Dorsolateral prefrontal cortex (tissue), 122 donors: ENCODE measurements at places on chromosomes 2 and 18.
A peak's percentile ranks its signal among the peaks of the same experiment; 100 is the strongest.

DNA sequence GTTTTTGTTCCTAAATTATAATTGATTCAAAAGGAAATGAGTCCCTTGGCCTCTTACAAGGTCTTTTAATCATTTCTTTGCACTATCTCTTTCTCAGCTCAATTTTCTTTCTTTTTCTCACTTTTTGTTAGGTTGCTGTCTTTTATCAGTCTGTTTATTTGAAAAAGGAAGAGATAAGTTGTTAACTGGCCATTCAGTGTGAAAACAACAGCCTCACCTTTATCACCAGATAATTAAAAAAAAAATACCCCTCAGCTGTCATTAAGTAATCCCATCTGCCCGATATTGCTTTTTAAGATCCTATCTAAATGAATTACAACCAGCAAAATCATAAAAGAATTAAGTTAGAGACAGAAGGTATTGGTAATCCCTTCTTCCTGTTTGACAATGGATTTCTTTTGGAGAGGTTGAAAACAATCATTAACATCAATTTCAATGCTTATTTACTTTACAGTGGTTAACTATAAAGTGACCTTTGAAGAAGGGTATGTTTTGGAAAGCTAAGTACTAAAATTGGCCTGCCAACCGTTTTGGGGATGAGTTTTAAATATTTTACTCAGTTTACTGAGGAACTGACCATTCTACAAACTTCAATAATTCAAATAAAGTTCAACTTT lies 104.9 kb downstream of the TGIF1 start:
- no peak for DNase-seq

GRCh38 chr2:127986548-127987079 lies 41.2 kb downstream of the SAP130 start:
- DNase-seq, result no peak

DNA sequence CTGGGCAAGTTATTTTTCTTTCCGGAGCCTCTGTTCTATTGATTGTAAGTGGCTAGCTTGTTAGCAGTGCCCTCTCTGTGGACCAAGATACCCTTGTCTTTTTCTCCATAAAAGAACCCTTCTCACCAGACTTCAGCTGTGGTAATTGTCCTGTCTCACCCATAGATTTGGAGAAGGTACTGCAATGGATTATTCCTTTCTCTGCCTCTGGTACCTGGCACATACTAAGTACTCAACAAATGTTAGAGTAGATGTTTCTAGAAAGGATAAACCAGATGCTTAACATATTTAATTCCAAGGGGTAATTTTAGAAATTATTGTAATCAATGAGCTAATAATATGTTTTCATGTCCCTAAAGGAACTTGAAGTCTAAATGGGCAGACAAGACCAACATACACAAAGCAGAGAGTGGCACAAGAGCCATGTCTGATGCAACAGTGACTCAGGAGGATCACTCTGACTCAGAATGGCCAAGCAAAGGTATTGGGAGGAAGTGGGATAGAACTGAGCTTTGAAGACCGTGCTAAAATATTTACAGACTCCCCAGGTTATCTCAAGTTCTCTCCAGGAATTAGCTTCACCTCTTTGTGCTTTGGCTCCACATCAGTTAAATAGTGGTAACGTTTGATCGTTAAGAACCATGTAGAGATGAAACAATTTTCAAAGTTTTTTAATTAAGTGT lies 129.7 kb upstream of the OSR1 start:
- no peak for DNase-seq

DNA sequence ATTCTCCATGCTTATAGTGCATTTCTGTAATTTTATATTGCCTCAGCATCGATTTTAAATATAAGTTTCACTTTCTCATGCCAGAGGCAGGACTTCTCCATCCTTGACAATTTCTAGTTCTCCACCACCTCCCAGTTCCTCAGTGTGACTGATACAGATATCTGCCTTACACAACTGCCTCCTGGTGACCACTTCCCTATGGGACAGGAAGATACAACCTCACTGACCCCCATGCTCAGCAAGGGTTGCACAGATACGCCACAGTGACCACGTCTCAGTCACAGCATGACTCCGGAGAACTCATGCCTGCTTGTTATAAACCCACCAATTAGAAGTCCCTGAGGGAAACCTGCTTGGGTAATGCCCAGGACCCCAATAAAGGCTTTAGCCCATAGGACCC lies 284.0 kb upstream of the MC4R start:
- no peak for DNase-seq

DNA sequence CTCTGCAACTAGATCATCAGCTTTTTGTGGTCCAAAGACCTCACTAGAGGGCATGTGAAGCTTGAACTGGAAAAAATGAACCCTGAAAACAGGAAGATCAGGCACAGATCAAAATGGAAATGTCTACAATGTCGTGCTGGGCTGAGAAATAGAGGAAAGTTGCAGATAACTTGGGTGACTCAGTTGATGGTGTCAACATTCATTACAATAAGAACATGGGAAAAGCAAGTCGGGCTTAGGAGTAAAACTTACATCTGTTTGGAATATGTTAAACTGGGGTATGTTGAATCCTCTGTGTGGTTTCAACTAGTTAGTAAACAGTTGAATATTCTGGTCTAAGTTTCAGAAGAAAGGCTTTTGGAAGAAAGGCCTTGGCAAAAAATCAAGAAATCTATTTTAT lies 940.4 kb downstream of the ERBB4 start:
- DNase-seq, result no peak

DNA sequence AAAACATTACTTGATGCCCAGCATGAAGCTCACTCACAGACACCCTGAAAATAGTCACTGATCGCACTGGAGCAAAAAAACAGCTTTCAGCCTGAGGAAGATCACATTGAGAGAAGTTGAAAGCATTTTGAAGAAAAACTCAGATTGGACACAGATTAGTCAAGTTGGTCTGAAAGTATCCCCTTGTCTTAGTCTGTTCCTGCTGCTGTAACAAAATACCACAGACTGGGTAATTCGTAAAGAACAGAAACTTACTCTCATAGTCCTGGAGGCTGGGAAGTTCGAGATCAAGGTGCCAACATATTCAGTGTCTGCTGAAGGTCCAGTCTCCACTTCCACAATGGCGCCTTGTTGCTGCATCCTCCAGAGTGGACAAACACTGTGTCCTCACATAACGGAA lies 14.2 kb upstream of the NDUFV2 start:
- DNase-seq, result no peak

DNA sequence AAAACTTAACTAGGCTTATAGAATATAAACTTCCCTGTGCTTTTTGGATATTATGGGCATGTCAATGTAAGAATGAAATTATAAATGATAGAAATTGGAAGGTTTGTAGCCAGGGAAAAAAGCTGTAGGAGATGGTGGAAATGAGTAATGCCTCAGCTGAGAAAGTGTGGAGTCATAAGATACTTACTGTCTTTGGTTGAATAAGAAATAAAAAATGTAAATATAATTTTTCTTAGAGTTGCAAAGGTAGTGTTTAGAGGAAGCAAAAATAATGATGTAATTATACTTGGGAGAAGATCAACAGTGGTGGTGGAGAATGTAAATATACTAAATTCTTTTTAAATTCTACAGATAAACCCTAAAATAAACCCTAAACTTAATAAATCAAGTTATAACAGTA lies 26.2 kb upstream of the RND3 start:
- no peak for DNase-seq

DNA sequence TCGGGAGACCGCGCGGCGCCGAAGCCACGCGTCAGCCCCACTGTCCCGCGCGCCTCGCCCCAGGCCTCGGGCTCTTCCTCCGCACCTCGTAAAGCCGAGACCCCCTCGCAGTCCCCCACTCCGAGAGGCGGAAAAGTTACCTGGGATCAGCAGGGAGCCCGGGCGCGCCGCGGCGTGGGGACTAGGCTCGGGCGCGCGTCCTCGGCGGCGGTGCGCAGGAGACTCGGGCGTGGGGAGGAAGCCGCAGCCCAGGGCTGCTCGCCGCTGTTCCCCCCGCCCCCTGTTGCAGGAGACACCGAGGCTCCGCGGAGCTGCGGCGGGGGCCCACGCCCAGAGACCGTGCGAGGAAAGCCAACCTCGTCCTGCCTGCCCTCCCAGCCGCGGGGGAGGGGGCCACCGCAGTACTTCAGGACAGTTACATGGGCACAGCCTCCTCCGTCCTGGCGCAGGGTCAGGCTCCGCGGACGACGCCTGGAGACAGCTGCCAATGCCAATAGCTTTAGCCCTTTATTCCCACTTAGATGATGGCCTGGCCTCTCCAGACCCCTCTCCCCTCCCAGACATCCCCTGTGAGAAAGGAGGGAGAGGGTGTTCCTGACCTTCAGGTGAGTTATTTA lies at the start of gene EPB41L3:
Gene EPB41L3 (minus strand): TSS at position 225 of the 617 bp plus-strand sequence. CDS start 54,814 bp downstream, outside the sequence.
- DNase-seq, result peak; percentile 36

- DNase-seq, result no peak
These were observed 305.5 kb downstream of the PTPRM start for GRCh38 chr18:7872569-7872968.

GRCh38 chr18:2340335-2340734 lies 231.0 kb downstream of the METTL4 start:
- DNase-seq, result no peak

GRCh38 chr18:50397023-50397422 lies 22.2 kb downstream of the SKA1 start:
- no peak for DNase-seq

DNA sequence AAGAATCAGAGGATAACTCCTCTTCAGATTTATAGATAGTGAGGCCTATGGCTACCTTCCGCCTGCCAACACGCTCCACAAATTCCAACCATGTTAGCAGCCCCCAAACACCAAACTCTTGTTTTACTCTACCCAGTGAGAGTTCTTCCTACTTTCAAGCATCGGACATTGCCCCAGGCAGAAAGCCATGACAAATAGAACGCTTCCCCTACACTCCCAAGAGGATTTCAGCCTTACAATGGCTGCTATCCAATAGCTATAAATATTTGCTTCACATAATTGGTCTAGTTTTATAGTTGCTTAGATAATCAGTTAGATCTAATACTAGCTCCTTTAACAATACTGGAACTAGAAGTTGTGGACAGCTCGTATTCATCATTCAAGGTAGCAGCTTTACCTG lies 503.4 kb upstream of the VRK2 start:
- no peak for DNase-seq

- DNase-seq, result no peak
These were observed 83.2 kb downstream of the BCL2 start for GRCh38 chr18:63236406-63236805.

- no peak for DNase-seq
These were observed 122.3 kb downstream of the HRH4 start for GRCh38 chr18:24582771-24583170.

GRCh38 chr2:204177977-204178522 lies 241.5 kb downstream of the ICOS start:
- DNase-seq, result no peak

DNA sequence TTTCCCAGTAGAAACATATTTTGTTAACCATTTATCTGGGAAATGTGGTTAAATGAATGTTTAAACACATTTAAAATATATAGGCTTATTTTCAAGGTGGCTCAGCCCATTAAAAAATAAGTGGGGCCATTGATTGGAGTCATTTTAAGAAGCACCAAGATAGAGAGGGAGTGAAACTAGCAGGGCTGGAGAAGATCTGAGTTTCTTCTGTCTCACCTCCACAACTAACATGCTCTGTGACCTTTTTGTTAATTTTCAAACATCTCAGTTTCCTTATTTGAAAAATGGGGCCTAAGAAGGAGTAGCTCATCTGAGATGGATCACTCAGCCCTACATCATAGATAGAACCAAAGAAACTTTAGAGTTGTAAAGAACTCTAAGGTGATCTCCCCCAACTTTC lies 254.8 kb downstream of the KCNS3 start:
- DNase-seq, result no peak

GRCh38 chr2:2845806-2846315 lies 514.8 kb upstream of the MYT1L start:
- no peak for DNase-seq

GRCh38 chr18:58516514-58517285 lies 112.2 kb downstream of the ALPK2 start:
- no peak for DNase-seq

- no peak for DNase-seq
These were observed 825.8 kb downstream of the DCC start for GRCh38 chr18:53165770-53166169.

- peak; percentile 37 for DNase-seq
These were observed 6.1 kb downstream of the SLC66A2 start for GRCh38 chr18:79945118-79946042.

DNA sequence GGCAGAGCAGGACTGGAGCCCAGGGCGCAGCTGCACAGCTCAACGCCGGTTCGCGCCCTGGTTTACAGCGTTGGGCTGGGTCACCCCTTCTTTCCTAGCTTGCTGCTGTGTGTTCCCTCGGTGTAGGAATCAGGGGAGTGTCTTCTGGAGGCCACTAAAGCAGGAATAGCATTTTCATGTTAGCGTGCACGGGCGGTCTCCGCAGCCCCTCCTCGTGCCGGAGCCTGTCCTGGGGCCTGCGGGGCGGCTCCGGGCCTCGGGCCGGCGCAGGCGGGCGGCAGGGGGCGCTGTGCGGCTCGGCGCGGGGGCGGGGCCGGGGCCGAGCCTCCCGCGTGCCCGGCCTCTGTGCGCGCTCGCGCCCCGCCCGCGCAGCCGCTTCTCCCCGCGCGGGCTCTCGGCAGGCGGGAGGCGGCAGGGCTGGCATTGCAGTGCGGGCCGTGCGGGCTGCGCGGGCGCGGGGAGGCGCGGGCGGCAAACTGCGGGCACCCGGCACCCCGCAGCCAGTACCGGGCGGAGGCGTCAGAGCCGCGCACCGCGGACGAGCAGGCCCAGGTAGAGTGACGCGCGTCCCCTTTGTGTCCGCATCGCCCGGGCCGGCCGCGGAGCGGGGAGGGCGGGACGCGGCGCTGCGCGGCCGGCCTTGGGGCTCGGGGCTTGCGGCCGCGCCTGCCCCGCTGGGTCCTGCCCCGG lies at the start of gene RNF144A:
Gene RNF144A (plus strand): TSS at position 342 of the 690 bp plus-strand sequence. CDS start 79,515 bp downstream, outside the sequence.
- DNase-seq, result peak; percentile 79

DNA sequence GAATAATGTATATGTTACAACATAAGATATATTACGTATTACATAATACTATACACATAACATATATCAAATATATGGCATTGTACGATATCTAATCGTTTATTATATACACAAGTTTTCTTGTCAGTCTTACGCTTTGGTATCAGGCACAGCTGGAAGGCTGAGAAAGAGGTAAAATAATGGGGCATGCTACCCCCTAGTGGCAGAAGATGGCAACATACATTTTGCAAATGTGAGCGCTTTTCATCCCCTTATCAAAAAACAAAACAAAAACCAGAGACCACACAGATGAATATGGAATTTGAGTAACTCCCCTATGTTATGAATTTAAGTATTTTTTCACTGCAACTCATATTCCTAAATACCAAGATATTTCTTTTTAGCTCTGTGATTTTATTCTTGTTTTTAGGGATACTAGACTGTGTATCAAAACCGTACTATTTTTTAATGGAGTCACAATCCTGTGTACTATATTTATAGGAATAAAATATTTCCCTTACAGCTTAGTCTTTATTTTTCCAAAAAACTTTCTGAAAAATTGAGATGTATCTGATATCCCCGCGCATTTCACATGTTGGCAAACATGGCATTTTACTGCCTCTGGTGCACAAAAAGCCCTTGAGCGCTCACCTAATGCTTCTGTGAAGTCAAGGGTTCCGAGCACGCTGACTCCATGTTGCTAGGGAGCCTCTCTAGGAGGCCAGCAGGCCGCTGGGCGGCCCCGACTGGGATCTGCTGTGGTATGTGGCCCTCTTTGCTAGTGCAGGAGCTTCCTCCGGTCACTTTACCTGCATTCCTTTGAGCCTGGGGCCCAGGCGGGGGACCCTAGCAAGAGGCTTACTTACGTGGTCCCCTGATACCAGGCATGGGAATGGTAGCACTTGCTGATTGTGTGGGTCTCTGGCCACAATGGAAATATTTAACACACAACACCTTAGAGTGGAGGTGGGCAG lies 62.5 kb downstream of the SLC4A3 start:
- DNase-seq, result peak; percentile 36
